ENCODE measurements at places on chromosomes 7 and 10.

GRCh38 chr7:155536451-155536850, 9.9 kb downstream of the CNPY1 start:
- no peak for DNase-seq

DNA sequence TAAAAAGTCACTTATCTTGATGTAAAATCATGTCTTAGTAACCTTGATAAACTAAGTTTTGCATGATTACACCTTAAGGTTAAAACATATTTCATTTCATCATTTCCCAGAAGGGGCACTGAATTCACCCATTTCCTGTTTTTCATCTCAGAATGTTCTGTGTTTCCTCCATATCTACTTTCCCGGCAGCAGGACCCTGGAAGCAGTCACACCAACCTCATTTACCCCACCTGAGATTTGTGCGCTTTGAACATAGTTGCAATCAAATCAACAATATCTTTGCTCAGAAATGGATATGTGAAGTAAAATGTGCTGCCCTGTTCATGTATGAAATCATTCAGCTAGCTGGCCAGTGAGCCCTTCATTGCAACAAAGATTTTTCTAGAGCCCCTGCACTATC, 46.8 kb downstream of the IKZF1 start:
- DNase-seq, result no peak

DNA sequence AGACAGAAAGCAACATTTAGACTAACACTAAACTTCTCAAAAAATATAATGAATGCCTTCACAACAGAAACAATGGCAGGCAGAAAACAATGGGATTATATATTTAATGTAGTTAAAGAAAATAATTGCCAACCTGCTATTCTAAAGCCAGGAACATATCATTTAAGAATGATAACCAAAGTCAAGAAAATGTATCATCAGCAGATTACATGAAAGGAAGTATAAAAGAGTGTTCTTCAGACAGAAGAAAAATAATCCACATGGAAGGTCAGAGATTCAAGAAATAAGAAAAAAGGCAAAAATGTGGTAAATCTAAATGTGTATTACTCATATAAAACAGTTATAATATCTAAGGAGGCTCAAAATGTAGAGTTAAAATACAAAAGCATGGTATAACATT, 98.1 kb downstream of the CYP26A1 start:
- DNase-seq, result no peak

- DNase-seq, result no peak
Observed at GRCh38 chr7:108358553-108358952, 97.7 kb downstream of the NRCAM start.

DNA sequence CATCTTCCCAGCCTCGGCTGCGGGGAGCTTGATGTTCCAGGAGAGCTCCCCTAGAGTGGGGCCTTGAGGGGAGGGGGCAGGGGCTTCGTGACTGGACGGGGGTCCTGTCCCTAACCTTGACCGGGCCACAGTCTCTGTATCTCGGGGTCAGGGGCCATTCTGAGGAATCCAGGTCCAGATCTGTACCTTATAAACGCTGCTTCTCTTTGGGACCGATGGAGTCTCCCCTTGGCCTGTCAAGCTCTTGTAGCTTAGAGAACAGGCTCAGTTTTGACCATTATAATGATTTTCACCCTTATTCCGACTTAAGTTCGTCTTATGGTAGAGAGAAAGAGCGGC, 831 bp downstream of the ZKSCAN5 start:
- no peak for DNase-seq

DNA sequence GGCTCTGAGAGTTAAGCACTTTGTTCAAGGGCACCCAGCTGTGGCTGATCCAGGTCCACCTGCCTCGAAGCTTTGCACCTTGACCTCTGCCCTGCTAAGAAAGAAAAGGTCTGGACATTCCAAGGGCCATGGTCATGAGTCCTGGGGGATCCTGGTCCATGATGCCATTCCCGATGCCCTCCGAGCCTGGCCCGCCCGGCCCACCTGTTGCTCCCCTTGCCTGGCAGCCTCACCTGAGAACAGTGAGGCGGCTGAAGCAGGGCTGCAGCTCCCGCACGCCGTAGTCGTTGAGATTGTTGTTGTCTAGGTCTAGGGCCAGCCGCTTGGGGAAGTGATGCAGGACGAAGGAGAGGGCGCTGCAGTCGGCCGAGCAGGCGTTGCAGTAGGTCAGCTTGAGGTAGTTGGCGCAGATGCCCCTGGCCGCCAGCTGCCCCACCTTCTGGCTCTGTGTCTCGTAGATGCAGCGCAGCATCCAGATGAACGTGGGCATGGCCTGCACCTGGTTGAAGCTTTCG, 27.5 kb downstream of the NOD1 start:
- DNase-seq, result no peak

Measured in stimulated activated CD8-positive, alpha-beta memory T cell treated with anti-CD3 and anti-CD28 coated beads, Interleukin-7, amount 100 ng/mL, for 1 hour (primary cell).